ENCODE measurements at places on chromosomes 1 and 21.

DNA sequence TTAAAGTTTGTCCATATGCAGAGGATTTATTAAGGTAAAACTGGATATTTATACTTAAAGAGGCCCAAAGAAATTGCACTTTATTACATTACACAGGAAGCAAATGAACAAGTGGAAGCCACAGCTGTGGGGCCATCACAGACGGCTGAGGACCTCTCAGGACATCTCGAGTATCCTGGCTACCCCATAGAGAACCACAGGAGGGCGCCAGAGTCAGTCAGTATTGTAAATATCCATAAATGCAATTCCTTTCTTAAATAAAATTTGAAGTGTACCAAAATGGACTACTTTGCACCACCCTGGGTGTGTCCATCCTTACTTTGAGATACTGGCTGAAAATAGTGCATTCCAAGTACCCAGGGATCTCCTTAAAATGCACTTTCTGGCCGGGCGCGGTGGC is 257.2 kb downstream of the MRPL39 start:
- DNase-seq, result no peak

DNA sequence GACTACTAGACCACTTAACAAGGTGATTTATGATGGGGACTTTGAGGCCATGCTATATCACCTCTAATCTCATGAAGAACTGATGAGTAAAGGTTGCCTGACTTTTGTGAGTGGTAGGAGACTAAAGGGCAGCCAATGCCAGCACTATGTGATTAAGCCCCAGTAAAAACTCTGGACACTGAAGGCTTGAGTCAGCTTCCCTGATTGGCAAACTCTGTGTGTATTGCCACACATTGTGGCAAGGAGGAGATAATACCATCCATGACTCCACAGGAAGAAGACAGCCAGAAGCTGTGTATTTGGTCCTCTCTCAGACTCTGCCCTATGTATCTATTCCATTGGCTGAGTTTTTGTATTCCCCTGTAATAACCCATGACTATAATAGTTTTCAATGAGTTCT is 413.3 kb upstream of the ZRANB2 start:
- no peak for DNase-seq

DNA sequence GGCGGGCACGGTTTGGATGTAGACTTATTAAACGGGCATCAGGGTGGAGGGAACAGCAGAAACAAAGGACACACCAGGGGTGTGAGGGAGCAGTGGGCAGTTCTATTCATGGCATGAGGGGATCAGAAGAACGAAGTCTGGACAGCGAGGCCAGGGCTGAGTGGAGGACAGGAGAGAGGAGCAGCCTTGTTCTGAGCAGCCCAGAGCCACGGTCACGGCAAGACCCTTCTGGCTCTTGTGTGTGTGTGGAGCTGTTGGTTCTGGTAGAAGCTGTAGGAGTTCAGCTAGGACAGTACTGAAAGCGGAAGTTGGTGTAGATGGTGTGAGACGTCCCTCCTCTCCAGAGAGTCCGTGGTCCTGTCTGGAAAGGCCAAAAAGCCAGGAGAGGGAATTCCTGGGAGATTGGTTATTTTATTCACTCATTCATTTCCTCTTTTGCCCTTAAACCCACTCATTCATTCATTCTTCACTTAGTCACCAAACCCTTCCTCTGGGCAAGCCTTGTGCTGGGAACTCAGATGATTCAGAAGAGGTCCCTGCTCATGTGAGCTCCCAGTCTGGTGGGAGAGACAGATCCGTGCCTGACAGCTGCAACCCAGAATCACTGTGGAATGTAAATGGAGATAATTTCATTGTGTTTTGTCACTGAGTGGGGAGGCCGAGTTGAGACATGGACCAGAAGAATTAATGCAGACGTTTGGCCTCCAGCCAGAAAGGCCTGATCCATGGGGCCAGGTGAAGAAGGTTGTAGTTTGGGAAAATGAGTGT is 4.1 kb upstream of the ACOT11 start:
- DNase-seq, result no peak

- DNase-seq, result no peak
Observed at GRCh38 chr1:213171711-213172110, 120.7 kb downstream of the RPS6KC1 start.

- no peak for DNase-seq
Observed at GRCh38 chr1:219757890-219758289, 145.0 kb upstream of the ZC3H11B start.

DNA sequence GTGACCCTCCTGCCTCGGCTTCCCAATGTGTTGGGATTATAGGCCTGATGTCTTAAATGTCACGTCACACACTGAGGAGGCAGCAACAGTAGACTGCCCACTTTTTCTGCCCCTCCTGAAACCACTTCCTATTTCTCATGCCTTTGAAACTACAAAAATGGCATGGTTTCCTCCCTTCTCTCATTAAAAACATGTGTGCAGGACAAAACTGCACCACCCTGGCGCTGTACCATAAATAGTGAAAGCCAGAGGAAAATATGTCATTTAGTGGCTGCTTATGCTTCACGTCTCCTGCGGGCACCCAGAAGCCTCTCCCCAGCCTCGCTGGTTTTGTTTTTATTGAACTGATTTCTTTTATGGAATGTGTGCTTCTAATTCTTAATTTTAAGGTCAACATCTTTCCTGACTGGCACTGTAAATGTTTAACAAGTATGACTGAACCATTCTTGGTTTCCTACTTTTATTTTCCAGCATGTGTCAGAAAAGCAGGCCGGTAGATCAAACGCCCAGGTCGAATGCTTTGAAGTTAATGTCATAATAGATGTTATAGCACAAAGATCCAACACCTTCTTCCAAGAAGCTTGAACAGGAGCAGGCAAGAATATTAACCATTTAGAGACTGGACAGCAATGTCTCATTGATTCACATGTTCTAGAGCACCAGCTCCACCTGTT is 59.6 kb upstream of the C1orf87 start:
- no peak for DNase-seq

DNA sequence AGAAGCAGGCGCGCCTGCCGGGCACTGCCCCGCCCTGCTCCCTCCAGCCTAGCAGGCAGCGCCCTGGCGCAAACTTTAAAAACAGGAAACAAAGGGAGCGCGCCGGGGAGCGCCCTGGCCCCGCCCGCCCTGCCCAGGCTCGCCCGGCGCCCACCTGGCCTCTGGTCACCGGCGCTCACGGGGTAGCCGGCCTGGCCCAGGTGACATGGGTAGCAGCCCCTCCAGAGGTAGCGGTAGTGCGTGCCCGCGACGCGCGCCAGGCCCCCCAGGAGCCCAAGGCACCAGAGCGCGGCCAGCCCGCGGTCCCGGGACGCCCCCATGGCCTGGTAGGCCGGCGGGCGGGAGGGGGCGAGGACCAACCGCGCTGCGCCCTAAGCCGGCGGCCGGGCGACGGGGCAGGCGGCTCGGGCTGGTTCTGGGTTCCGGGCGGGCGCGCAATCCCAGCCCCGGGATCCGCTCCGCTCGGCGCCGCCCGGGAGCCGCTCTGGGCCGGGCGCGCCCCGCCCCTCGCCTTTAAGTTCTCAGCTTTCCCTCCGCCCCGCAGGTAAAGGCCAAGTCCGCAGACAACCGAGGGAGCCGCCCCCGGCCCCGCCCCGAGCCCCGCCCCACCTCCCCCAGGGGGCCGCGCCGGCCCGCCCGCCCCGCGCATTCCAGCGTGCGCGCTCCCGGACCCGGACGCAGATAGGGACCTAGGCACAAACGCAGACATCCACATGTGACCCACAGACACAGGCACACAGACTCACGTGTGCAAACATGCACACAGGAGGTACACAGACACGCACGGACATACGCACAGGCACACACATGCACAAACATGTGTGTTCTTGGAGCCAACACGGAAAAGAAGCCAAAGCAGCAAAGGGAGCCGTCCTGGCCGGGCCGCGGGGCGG is 76.7 kb downstream of the ARHGEF16 start:
- peak; percentile 51 for DNase-seq

- DNase-seq, result no peak
Observed at GRCh38 chr1:2288311-2288710, 60.2 kb downstream of the SKI start.

GRCh38 chr21:39182016-39182415 is 1.2 kb downstream of the PSMG1 start:
- DNase-seq, result no peak

DNA sequence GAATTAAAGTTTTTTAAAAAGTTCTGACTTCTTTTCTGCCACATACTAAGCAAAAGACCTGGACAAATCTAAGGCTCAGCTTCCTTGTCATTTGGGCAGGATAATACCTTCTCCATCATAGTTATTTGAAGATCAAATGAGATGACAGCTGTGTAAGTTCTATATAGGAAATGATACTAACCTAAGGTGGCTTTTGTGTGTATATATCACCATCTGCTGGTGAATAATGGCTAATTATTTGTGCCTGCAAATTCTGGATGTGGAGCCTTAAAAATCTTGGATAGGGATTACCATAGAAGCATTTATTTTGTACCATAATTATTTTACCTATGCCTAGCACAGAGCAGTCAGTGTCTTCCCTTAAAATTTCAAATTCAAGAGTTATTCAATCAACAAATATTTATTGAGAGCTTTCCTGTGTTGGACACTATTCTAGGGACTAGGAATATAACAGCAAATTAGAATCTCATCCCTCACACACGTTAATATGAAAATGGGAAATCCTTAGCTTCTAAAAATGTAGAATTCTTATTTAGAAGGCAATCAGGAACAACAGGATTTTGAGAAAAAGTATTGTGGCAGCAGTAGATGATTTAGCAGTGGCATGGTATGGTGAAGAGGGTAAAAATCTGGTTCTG is 89.8 kb downstream of the TMEM200B start:
- DNase-seq, result no peak

GRCh38 chr21:42991992-42992740 is 17.8 kb downstream of the PKNOX1 start:
- no peak for DNase-seq

- DNase-seq, result no peak
Observed at GRCh38 chr1:165753934-165754333, 14.7 kb downstream of the TMCO1 start.

GRCh38 chr1:11967028-11967547 is 13.2 kb upstream of the MFN2 start:
- no peak for DNase-seq

DNA sequence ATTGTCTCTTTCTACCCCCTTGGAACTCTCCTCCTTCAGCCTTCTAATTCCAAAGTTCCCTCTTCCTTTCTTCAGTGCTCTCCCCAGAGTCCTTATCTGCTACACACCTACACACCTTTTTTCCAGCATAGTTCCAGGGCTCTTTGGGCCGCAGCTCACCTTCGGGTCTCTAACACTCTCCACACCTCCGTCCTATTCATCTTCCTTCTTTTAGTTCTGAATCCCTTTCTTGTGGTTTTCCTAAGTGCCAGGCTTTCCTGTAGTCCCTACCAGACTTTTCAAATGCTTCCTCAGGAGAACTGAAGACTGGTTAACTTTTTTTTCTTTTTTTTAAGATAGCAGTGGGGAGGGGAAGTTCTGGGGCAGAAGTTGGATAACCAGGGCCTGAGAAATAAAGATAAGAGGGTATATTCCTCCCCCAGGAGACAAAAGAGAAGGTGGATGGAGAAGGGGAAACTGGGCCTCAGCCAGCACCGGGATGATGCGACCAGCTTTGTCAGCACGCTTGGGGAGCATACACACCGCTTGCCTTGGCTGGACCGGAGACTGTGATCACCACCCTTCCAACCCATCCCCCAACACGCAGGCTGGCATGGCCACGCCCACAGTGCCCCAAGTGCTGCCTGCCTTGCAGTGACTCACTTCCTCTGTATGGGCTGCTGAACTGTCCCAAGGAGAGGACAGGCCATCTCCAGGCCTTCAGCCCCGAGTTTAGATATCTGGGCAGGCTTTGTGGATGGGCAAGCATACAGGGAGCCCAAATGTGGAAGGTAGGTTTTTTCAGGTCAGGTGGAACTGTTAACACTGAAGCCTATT is 2.5 kb upstream of the CERS2 start:
- DNase-seq, result peak; percentile 56

- DNase-seq, result no peak
Observed at GRCh38 chr1:151372058-151372934, at the start of gene SELENBP1. Gene SELENBP1, minus strand, starts transcription at chr1:151372705. Its CDS starts 64 bp downstream, at chr1:151372641.

GRCh38 chr21:25578056-25578961 is 29.0 kb downstream of the MRPL39 start:
- DNase-seq, result no peak

GRCh38 chr1:118258975-118259374 is 73.9 kb upstream of the SPAG17 start:
- no peak for DNase-seq

DNA sequence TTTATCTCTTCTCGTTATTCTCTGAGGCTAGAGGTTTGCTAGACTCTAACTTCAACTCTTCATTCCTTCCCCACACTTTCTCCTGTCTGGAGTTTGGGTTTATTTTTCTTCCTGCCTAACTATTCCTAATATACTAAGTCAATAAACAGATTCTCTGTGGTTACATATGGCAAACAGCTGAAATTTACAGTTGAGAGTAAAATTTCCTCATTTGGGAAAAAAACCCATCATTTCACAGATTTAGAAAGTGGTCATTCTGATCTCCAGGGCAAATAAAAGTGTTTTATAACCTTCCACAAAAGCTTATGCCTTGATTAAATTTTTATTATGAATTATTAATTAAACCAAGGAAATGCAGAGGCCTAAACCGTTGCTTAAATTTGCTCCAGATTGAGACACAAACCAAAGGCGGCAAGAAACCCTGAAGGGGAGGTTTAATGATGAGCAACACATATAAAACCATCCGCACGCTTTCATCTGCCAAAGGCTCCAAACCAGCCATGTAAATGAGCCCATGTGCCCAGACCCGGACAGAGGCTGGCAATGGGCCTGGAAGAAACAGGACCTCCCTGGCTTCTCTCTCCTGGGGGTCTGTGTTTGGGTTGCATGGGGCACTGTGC is 201.7 kb upstream of the LMO4 start:
- no peak for DNase-seq

DNA sequence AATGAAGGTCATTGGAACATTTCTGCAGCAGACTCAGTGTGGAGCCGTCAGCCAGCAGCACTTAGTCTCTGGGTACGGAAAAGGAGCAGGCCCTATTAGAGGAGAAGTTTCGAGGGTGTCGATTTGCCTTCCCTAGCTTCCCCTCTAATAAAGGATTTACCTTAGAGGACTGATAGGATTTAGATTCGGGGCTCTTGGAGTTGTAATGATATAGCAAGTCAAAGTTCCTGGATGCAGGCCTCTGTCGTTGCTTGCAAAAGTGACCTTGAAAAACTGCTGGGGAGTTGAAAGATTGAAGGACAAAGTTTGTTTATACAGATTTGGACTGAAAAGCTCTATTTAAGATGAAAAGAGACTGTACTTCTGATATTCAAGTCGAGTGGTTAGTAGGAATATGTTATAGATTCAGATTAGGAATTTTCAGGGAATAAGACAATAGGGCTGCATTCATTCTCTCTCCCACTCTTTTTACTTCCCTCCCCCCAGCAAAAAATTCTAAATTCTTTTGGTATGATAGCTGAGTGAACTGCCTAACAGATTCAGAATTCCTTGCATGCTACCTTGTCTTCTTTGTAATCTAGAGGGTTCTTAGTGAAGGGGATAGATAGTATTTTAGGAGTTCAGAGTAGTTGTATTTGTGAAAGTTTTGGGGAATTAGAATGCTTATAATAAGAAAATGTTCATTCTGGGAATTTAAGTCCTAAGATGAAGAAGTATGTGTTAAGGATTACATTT is 19.2 kb downstream of the NFYC start:
- no peak for DNase-seq
